ENCODE measurements at places on chromosomes 11 and 22. TPM values are rescaled to one million over a fixed set of nuclear protein-coding genes. Genes with fewer than 3 reads are reported as not detected.

DNA sequence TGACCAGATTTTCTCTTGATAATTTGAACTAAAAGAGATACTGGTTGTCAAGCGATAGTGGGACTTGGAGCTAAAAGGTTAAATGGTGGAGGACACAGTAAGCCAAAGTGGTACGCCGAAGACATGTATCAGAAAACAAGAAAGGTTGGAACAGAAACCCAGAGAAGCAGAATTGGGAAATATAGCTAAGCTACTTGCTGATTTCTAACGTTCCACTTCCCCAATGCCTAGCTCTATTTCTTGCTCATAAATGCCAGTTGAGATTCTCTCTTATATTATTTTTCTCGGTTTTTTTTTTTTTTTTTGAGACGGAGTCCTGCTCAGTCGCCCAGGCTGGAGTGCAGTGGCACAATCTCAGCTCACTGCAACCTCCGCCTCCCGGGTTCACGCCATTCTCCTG, 12.7 kb downstream of the TMEM41B start:
- H3K27me3 ChIP-seq = no peaks in the 10 kb centered on the region
- peaks cover 18% of the 10 kb centered on the region for H3K36me3 ChIP-seq
- H3K27ac ChIP-seq = no peak overlapping the region
- DNase-seq = no peak

DNA sequence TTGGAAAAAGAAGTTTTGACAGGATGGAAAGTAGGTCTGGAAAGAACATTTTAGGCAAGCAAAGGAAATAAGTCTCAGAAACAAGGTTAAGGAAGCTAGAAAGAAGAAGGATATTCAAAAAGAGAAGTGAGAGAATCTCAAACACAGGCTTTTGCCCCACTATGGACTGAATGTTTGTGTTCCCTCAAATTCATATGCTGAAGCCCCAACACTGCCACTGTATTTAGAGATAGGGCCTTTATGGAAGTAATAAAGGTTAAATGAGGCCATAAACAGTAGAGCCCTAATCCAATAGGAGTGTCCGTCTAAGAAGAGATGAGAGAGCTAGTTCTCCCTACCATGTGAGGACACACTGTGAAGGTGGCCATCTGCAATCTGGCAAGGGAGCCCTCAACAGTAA, 20.6 kb upstream of the RPS13 start:
- no peak overlapping the region for H3K27ac ChIP-seq
- peaks cover 6% of the 10 kb centered on the region for H3K36me3 ChIP-seq
- H3K4me3 ChIP-seq = no peak overlapping the region
- H3K27me3 ChIP-seq = no peaks in the 10 kb centered on the region
- H3K4me1 ChIP-seq = no peaks in the 10 kb centered on the region

DNA sequence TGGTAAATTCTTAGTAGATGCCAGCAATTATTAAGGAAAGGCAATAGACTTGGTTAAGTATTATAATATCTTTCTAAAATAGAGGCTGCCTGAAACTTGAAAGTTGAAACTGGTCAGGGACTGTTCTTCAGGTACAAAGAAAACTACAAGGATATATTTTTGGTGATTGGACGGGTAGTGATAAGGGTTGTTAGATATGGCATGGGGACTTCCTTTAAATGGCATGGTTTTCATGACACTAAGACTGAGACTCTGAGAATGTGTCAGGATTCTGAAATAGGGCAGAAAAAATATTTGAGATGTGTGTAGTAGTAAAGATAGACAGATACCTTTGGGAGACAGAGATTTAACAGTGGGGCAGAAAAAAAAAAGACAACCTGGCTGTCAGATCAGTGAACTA, 108.4 kb upstream of the SLC5A12 start:
- H3K4me3 ChIP-seq = no peak overlapping the region
- no peaks in the 10 kb centered on the region for H3K27me3 ChIP-seq
- DNase-seq = no peak
- no peak overlapping the region for H3K27ac ChIP-seq

GRCh38 chr11:98729118-98729517, 291.6 kb upstream of the CNTN5 start:
- no peaks in the 10 kb centered on the region for H3K27me3 ChIP-seq
- H3K4me1 ChIP-seq = no peaks in the 10 kb centered on the region
- DNase-seq = no peak
- H3K27ac ChIP-seq = no peak overlapping the region
- no peak overlapping the region for H3K4me3 ChIP-seq
- no peaks in the 10 kb centered on the region for H3K36me3 ChIP-seq

DNA sequence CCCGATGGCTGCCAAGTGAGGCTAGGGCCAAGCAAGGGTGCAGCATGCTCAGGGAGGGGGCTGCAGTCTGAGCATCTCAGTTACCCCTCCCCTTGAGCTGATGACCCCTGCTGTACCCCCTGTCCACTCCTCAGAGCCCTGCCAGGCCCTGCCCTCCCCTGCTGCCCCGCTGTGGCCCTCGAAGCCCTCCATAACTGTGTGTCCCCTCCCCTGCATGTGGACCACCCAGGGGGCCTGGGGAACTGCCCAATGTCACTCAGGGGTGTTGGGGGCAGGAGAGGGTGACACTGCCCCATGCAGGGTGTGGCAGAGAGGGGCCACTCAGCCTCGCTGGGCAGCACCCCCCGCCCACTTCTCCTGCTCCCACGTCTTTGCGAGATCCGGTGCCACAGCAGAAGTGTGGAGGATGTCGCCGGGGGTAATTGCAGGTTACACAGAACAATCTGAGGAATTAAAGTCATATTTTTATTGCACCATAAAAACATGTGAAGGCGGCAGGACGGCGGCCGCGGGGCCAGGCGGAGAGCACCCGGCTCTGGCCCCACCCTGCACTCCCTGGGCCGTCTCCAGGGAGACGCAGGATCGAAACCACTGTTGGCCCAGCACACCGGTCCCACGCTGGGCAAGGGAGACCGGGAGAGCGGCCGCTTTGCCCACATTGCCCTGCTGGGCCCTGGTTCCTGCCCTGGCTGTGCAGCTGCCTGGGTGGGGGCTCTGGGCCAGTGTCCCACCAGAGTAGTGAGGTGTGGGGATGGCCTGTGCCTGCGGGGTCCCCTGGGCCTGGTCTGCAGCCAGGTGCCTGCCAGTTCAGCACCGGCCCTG, 18.7 kb upstream of the GNB1L start:
- H3K27me3 ChIP-seq = no peaks in the 10 kb centered on the region
- H3K36me3 ChIP-seq = no peaks in the 10 kb centered on the region
- no peaks in the 10 kb centered on the region for H3K4me1 ChIP-seq
- no peak overlapping the region for H3K4me3 ChIP-seq
- DNase-seq = no peak

Gene TTC36
- 1.8 TPM for total RNA-seq

Data from naive thymus-derived CD4-positive, alpha-beta T cell (primary cell).